Thoracic aorta (tissue), 2 donors: ENCODE measurements at places on chromosomes 4 and X.

- DNase-seq, result no peak
These were observed 114.7 kb upstream of the ARMCX2 start for GRCh38 chrX:101774340-101774739.

- DNase-seq, result no peak
These were observed 26.5 kb downstream of the SPARCL1 start for GRCh38 chr4:87502580-87503238.

- no peak for DNase-seq
These were observed 26.8 kb downstream of the SH3TC1 start for GRCh38 chr4:8225706-8226443.

DNA sequence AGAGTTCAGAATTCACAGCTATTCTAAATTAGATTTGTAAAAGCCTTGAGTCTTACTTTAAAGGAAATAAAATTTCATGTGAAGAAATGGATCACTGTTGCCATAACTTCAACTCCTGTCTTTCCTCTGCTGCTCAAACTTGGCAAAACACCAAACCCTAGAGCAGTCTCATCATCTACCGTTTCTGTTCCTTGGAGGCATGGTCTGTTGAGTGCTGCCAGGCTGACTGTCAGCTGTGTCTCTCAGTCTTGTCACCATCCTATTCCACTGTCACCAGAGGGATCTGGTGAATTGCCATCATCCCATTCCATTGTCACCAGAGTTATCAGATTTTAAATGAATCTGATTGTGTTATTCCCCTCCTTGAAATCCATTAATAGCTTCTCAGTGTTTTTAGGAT is 55.6 kb downstream of the STIM2 start:
- no peak for DNase-seq
